ENCODE measurements at places on chromosomes 16 and 17.

- peak; percentile 25 for DNase-seq
These were observed 4.9 kb upstream of the SOX9 start for GRCh38 chr17:72115781-72116525.

GRCh38 chr17:77729587-77729986 is 228.9 kb upstream of the TNRC6C start:
- no peak for DNase-seq

DNA sequence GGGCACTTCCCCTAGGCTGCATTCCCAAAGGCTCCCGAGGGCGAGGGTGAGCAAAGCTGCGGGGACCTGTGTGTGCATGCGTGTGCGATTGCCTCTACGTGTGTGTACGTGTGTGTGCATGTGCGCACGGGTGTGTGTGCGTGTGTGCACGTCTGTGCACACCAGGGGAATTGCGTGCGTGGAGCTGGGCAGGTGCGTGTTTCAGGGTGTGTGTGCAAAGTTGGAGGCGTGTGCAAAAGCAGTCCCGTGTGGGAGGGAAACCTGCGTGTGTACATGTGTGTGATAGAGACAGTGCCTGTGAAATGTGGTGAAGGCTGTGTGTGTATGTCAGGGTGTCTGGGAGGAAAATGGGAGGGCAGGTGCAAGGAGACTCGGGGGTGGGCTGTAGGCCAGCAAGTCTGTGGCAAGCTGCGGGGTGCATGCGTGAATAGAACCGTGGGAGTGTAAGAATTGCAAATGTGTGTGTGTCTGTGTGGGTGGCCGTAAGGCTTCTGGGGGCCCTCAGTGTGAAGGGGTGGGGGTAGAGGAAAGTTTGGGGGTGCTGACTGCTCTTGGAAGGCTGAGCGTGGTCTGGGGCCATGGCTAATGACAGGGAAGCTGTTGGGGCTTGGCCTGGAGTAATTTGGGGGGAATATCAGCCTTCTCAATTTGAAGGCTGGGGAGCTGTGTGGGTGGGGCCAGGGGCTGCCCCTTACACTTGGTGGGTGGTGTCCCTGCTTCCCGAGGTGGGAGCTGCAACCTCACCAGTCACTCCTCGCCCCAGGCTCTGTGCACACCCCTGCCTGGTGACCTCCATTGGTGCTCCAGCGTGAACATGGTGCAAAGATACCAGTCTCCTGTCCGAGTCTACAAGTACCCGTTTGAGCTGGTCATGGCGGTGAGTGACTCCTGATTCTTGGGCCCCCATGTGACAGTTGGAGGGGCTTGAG is 644 bp downstream of the SEC14L5 start:
- DNase-seq, result no peak

- peak; percentile 35 for DNase-seq
These were observed 1.9 kb downstream of the OR1F1 start for GRCh38 chr16:3189869-3190268.

- DNase-seq, result peak; percentile 95
These were observed at the start of gene PSKH1 for GRCh38 chr16:67892899-67893742. TSS of gene PSKH1 (plus strand) at chr16:67893254. CDS start at chr16:67908750, 15,496 bp downstream.
